ENCODE measurements at places on chromosomes 3 and 15. TPM values are rescaled to one million over a fixed set of nuclear protein-coding genes. Genes with fewer than 3 reads are reported as not detected.

DNA sequence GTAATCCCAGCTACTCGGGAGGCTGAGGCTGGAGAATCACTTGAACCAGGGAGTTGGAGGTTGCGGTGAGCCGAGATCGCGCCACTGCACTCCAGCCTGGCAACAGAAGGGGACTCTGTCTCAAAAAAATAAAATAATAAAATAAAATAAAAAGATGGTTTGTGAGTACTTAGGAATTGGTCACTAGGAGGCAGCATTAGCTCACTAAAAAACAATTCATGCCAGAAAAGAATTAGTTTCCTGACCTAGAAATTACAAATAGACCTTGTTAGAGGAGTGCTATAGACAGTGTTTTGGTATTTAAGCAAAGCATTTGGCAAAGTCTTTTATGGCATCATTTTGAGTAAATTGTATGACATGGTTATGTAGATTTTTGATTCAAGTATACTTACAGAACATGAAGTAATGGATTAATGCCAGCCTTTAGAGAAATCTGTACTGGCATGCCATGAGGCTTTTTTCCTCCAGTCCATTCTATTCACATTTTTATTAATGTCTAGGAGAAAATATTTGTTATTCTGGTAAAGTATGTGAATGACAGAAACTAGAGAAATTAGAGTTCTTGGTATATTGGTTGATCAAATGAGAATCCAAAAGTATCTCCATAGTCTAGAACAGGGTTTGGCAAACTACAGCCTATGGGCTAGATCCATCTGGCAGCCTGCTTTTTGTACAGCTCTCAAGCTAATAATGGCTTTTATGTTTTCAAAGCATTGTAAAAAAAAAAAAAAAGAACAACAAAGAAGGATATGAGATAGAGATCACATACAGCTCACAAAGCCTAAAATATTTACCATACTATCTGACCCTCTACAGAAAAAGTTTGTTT lies 81.6 kb downstream of the LRRC49 start:
- no peak overlapping the region for H3K4me3 ChIP-seq
- no peaks in the 10 kb centered on the region for H3K4me1 ChIP-seq
- H3K36me3 ChIP-seq = peaks cover 15% of the 10 kb centered on the region
- no peak for DNase-seq

DNA sequence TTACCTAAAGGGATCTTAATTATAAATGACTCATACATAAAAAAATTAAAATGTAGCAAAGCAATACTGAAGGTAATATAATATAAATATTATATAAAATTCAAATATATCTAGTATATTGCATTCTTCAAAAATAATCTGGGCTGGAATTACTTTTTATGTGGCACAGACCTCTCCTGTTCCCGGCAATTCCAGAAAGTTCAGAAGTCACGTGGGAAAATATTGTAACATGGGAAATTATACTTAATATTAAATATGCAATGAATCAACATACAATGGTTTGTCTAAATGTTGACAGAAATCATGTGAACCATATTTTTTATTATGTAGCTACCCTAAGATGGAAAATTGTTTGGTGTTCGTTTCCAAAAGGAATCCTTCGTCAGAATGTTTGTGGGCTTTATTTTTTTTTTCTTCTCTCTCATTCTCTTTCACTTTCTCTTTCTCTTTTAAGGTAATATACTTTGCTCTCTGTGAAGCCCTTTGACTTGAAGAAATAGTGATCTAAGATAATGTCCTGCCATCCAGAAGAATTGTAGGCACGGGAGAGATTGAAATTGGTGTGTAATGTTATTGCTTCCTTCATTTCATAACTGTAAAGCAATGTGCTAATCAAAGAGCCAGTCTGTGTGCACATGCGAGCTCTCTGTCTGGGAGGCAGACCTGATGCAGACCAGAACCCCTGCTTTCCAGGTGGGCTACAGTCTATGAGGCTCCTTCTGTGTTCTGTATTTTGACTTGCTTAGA lies 559.4 kb downstream of the NR2F2 start:
- peaks cover 61% of the 10 kb centered on the region for H3K4me1 ChIP-seq
- peaks cover 7% of the 10 kb centered on the region for H3K36me3 ChIP-seq
- H3K4me3 ChIP-seq = peak overlapping the region; percentile 22

- H3K27ac ChIP-seq = peak overlapping the region; percentile 95
- H3K27me3 ChIP-seq = no peaks in the 10 kb centered on the region
- no peak for DNase-seq
- no peaks in the 10 kb centered on the region for H3K36me3 ChIP-seq
Observed at GRCh38 chr3:48564022-48564421, 441 bp upstream of the UCN2 start.

- no peak overlapping the region for H3K4me3 ChIP-seq
- H3K27ac ChIP-seq = no peak overlapping the region
- H3K36me3 ChIP-seq = no peaks in the 10 kb centered on the region
- H3K4me1 ChIP-seq = peaks cover 52% of the 10 kb centered on the region
- H3K27me3 ChIP-seq = peaks cover 41% of the 10 kb centered on the region
- no peak for DNase-seq
Observed at GRCh38 chr15:62889734-62890505, 152.6 kb upstream of the TPM1 start.

The SSR3 gene
- 131 TPM for total RNA-seq

The ITGA11 gene
- 0.51 TPM for total RNA-seq

The BHLHE40 gene
- 0.21 TPM for total RNA-seq

The SYNM gene
- total RNA-seq = 3.5 TPM

The FMN1 gene
- total RNA-seq = 0.09 TPM

All from neural crest cell (in vitro differentiated cells).